NCI-H1930 (cell line): ENCODE measurements at places on chromosomes 3 and 15.

GRCh38 chr3:195348426-195349115, 77.6 kb upstream of the XXYLT1 start:
- DNase-seq = no peak

- DNase-seq = no peak
Measured at GRCh38 chr15:93073465-93073952, 15.5 kb downstream of the RGMA start.

GRCh38 chr3:62379321-62379798, 6.0 kb upstream of the FEZF2 start:
- DNase-seq = no peak

- no peak for DNase-seq
Measured at GRCh38 chr3:32990116-32990515, 38.7 kb downstream of the CCR4 start.

DNA sequence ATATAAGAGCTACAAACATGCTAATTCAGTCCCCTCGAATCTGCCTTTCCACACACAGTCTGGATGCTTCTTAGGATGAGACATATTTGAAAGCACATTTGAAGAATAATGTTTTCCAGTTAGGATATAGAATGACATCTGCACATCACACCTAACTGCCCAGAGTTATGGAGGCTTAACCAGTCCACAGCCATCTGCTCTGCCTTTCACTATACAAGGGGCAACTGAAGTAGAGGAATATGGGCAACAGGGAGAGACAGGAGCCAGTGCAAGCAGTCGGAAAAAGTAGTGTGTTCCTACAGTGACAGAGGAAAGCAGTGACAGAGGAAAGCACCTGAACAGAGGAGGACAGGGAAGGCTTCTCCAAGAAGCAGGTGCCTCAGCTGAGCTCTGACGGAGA, 79.0 kb upstream of the CLDN18 start:
- DNase-seq = no peak

DNA sequence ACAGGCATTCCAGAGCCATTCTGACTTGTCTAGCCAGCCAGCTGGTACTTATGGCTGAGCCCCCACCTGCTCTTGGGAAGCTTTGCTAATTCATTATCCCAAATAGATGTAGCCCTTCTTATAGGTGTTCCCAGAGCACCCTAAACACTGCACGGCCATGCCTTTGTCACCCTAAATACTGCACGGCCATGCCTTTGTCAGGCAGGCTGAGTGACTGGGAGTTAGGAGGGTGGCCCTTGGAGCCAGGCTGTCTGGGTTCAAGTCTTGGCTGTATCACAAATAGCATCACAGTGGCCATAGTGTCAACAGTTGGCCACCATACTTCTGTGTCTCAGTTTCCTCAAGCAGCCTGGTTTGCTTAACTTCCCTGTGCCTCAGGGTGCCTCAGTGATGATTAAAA, 292.3 kb downstream of the ADAMTS17 start:
- DNase-seq = no peak
